Kidney epithelial cell (primary cell): ENCODE measurements at places on chromosomes 7 and 10.
A peak's percentile ranks its signal among the peaks of the same experiment; 100 is the strongest.

- DNase-seq: peak; percentile 55
Measured at GRCh38 chr7:106313456-106313901, 28.7 kb upstream of the NAMPT start.

DNA sequence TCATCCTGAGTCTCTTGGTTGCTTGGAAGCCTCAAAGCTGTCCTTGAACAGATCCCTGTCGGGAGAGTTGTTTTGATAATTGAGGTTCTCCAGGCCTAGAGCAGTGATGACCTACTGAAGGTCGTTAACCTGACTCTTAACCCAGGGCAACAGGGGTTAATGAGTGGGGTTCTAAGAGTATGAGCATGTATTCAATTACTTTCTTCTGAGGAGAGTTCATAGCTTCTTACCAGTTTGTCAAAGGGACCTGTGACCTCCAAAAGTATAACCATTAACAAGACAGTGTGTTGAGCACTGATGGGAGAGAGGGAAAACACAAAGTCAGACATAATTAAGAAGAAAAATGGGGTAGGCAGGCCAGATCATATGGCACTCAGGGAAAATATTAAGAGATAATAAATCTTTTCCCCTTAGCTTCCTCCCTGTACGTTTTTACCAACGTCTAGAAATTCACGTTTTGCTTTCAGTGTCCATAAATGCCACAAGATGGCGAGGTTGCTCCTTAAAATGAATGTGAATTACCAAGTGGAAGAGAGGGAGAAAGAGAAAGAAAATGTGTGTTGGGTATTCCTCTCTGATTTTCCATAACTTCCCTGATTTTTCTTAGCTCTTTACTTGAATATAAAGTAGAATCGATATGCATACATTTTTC, 97.6 kb downstream of the SUGCT start:
- peak; percentile 38 for DNase-seq

GRCh38 chr7:20793694-20794394, 7.2 kb upstream of the SP8 start:
- no peak for DNase-seq

DNA sequence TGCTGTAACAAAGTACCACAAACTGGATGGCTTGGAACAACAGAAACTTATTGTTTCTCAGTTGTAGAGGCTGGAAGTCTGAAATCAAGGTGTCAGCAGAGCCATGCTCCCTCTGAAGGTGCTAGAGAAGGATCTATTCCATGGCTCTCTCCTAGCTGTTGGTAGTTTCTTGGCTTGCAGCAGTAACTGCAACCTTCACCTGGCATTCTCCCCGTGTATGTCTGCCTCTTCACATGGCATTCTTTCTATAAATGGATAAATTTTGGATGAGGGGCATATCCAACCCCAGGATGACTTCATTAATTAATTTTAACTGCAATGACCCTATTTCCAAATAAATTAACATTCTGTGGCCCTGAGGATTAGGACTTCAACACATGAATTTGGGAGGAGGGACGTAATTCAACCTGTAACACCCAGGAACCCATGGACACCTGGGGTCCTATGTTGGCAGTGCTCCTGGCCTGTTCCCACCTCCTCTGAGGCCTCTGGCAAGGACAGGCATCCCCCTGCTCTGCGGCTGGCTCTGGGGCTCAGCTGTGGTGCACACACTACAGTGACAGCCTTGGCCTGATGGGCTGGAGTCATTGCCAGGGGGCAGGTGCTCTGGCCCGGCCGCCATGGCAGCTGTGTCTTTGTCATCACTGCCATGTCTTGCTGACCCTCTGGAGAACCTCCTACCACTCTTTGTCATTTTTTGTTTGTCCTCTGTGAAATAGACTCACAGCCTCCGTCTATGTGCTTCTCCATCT, 30.8 kb downstream of the LSMEM1 start:
- no peak for DNase-seq

- no peak for DNase-seq
Measured at GRCh38 chr10:70906953-70907636, 18.7 kb upstream of the PCBD1 start.

DNA sequence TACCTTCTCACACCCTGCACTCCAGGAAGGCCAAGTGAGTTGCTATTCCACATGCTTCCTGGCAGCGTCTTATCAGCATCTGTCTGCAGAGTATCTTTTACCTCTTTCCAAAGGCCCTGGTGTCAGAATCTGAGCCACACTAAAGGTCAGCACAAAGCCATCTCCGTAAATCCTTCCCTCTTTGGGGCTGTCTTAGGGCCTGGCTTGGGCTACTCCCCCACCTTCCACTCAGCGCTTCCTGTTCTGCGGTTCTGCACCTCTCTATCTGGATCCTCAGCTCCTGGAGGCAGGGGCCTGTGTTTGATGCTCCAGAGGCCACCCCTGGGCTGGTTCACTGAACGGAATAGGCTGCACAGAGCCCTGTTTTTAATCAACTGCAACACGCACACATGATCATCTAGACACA, 334.8 kb upstream of the GALNT17 start:
- DNase-seq: no peak
